Bone marrow (tissue), 2 donors: ENCODE measurements at places on chromosomes 6 and 20.

DNA sequence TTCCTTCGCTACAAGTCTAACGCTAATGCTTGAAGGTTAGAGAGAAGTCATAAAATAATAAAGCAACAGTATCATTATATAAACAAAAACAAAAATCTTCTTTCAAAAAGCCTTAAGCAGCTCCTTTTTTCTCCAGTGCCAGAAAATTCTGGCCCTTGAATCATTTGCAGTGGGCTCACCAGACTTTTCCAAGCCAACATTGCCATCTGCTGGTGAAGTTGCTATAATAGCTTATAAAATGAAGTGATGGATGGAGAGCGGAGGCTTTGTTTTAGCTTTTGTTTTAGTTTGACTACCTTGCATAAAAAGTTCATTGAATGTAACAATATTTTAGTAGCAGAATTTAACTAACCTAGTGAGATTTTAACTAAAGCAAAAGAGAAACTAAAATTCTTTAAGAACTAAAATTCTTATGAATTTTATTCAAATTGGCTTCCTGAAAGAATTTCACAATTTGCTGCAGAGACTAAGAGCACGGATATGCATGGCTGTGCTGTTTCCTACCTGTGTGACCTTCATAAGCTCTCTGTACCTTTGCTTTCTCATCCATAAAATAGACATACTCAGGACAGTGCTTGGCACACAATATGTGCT, 44.8 kb upstream of the SLC2A12 start:
- no peak for DNase-seq

DNA sequence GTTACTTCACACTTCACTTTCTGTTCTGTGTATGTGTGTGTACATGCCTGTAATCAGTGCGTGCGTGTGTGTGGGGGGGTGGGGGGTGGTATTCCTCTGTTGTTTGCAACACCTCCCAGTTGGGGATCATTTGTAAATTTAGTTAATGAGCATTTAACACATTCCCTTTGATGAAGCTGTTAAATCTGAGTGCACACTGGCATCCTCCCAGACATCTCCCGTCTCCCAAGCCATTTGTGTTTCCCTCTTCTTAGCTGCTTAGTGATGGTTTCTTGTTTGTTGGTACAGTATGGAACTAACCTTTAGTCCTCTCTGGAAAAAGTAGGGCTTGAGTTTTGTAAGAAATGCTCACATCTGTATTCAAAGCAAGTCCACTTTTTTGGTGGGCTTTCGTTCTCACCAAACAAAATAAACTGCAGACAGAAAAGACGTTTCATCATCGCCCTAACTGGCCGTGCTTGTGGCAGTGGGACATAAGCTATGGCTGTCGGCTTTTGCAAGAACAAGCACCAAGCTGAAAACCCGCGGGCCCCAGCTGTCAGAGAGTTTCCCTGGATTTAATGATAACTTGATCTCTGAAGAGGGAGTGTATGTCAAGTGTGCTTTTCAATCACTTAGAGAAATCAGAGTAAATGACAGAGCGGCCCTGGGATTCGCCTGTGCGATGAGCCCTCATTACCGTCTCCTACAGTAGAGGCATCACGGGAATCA, 54.9 kb upstream of the SASH1 start:
- no peak for DNase-seq

- DNase-seq: no peak
Measured at GRCh38 chr20:48295966-48296421, 510.7 kb upstream of the SULF2 start.

GRCh38 chr6:31144970-31145340, 6.1 kb upstream of the PSORS1C2 start:
- DNase-seq: no peak

DNA sequence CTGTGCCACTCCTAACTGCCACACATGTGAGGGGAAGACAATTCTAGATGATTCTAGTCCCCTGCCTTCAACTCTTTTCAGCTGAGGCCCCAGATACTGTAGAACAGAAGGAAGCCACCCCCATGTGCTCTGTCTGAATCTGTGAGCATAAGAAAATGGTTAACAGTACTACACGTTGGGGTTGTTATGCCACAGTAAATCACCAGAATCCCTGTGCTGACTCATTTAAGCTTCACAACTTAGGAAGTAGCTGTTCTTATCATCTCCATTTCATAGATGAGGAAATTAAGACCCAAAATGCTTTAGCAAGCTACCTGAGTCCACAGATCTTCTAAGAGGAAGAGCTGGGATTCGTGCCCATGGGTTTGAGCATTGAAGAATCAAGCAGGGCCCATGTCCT, 27.4 kb upstream of the SCRT2 start:
- no peak for DNase-seq

DNA sequence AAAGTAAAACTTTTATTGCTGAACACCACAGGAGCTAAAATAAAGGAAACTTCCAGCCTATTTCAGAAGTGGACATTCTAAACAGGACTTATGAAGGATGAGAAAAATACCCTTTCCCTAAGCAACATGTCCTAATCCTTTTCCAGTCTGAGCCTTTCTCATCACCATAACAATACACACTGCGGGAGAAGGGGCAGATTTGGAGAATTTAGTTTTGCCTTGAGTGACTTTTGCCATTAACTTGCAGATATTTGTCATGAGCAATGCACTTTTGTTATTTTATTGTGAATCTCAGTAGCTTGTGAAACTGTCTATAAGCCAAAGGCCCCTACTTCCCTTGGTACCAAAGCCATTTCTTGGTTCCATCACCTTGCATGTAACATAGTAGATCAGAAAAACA, 53.0 kb upstream of the OLIG3 start:
- no peak for DNase-seq

DNA sequence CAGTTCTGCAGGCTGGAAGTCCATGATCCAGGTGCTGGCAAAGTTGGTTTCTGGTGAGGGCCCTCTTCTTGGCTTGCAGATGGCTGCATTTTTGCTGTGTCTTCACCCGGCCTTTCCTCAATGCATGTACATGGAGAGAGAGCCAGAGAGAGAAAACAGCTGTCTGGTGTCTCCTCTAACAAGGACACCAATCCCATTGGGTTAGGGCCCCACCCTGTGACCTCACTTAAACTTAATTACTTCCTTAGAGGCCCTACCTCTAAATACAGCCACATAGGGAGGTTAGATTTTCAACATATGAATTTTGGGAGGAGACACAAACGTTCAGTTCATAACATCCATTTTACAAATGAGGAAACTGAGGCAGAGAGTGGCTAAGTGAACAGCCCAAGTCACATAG, 202.4 kb downstream of the ZMYND8 start:
- no peak for DNase-seq

GRCh38 chr20:21101932-21102575, 4.1 kb downstream of the LINC00237 start:
- DNase-seq: no peak

GRCh38 chr6:64034910-64035655, 399.5 kb downstream of the PHF3 start:
- DNase-seq: no peak

- no peak for DNase-seq
Measured at GRCh38 chr6:13428583-13429405, 58.6 kb downstream of the GFOD1 start.

- DNase-seq: no peak
Measured at GRCh38 chr20:17964073-17964472, 4.5 kb downstream of the SNX5 start.

GRCh38 chr6:150119173-150119572, 23.7 kb upstream of the PPP1R14C start:
- no peak for DNase-seq

DNA sequence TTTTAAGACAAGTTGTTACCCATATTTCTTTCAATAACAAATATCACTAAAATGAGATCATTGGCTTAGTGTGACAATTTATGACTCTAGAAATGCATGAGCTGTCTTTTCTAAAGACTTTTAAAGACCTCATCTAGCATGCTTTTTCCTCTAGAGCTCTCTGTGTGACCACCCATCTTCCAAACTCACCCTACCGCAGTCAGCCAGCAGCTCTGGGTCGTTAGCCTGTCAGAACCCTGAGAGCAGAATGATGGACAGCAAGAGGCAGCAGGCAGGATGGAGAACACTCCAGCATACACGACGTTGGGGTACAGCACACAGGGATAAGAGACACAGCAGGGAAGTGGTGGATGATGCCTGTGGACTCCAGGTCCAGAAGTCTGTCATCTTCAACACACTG, 45.1 kb upstream of the TBX18 start:
- no peak for DNase-seq

- DNase-seq: no peak
Measured at GRCh38 chr20:53813636-53814035, 220.0 kb upstream of the ZNF217 start.

DNA sequence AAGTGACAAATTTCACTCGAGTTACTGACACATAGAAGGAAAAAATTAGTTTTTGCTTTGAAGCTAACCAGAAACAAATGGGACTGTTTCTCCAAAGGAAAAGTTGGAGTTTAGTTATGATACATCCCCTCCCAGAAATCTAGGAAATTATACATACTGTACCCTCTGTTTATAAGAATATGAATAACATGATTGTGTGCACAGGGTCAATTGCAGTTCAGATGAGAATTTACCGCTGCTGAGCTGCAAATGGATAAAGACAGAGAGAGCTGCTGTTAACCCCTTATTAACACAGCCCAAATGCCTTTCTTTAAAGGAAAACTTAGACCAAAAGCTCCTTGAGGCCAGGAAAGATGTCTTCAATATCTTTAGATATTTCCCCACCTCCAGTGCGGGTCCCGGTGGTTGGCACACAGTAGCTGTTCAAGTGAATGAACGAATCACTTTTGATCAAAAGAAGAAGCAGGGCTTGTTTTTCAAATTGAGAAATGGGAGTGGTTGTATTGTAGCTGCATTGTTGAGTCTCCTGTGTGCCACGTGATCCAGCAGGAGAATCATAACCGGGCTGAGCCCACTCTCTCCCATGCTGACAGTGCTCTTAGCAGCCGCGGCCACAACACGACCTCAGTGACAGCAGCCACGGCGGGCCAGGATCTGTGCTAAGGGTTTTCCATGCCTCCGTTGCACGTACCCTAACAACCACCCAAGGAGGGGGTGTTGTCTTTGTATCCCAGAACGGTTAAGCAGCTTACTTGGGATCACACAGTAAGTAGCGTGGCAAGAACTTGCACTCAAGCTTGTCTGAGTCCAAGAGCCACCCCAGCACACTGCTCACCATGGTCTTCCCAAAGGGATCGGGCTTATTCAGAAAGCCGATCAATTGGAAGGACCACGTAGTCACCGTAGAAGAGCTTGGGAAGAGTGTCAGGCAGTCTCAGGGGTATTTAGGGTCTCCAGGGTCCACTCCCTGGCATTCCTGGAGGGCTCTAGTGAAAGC, 53.5 kb upstream of the BMP6 start:
- no peak for DNase-seq

DNA sequence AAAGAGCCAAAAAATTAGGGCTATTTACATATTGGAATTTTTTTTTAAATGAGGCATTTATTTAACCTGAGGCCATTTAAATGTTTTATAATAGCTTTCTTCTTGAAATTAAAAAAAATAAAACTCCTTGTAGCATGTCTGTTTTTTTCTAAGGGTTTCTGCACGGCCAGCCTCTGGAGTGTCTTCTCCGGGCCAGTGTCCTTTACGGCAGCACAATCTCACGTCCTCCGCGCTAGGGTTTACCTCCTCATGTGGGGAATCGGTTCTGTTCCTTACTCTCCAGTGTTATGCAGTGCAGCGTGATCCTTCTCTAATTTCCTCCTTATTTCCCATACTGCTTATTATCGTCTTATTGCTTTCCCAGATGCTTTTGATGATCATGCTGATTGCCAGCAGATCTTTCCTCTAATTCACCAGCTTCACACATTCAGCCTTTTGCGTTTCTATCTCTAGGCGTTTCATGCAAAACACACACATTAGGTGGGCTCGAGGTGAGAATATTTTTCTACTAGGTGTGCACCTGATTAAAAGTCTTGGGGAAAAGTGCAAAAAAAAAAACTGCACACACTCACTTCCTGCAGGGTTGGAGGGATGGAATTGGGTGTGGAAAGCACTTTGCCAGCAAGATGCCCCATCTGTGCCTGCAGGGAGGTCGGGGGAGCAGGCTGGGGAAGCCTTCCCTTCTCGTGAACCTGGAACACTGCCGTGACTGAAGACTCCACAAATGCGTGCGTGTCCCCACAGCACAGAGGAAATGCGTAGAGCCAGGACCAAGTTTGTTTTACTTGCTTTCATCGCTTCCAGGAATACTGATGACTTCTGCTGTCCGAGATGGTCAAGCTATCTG, 56.1 kb downstream of the PSMG4 start:
- no peak for DNase-seq

DNA sequence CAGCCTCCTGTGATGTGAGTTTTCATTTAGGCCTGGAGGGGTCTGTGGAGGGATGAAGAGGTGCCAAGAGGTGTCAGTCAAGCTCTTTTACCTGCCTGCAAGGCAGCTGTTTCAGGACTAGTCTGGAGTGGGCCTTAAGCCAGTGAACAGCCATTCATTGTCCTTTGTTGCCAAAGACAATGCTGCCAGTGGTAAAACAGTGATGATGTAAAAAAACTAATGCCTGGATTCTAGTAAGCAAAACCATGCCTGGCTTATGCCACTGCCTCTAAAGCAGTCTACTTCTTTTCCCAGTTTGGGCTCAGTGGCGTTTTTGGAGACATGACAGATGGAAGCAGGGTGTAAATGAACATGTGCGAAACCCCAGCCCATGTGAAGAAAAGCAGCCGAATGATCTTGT, 93.5 kb upstream of the KCNK16 start:
- DNase-seq: no peak

DNA sequence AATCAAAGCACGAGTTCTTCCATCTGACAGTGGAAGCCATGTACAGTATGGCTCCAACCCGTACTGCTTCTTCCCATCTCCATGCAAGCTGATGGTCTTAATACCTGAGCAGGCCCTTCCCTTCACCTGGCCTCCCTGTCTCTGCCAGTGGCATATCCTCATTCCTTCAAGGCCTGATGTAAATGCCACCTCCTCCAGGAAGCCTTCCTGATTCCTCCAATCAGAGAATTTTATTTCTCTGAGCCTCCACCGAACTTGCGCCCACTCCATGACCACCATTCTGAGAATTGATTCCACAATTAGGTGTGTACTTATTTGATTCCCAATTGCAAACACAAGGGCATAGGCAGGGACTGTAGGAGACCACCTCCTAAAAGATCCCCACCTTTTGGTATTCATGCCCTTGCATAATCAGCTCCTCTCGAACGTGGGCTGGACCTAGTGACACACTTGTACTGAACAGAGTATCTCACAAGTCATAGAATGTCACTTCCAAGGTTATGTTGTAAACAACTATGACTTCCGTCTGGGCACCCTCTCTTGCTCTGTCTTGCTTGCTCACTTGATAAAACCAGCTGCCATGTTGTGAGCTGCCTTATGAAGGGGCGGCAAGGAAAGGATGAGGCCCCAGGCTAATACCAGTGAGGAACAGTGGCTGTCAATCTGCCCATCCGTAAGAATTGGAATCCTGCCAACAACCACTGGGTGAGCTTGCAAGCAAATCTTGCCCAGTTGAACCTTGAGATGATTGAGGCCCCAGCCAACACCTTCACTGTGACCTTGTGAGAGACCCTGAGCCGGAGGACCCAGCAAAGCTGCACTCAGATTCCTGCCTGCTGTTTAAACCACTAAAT, 38.8 kb downstream of the CPNE5 start:
- no peak for DNase-seq
